ENCODE measurements at places on chromosomes 5 and 9. TPM values are rescaled to one million over a fixed set of nuclear protein-coding genes. Genes with fewer than 3 reads are reported as not detected.

GRCh38 chr5:61678966-61679365 lies 346.9 kb downstream of the ZSWIM6 start:
- ATAC-seq = no peak

GRCh38 chr5:156526081-156526925 lies 199.3 kb downstream of the SGCD start:
- no peak for ATAC-seq

DNA sequence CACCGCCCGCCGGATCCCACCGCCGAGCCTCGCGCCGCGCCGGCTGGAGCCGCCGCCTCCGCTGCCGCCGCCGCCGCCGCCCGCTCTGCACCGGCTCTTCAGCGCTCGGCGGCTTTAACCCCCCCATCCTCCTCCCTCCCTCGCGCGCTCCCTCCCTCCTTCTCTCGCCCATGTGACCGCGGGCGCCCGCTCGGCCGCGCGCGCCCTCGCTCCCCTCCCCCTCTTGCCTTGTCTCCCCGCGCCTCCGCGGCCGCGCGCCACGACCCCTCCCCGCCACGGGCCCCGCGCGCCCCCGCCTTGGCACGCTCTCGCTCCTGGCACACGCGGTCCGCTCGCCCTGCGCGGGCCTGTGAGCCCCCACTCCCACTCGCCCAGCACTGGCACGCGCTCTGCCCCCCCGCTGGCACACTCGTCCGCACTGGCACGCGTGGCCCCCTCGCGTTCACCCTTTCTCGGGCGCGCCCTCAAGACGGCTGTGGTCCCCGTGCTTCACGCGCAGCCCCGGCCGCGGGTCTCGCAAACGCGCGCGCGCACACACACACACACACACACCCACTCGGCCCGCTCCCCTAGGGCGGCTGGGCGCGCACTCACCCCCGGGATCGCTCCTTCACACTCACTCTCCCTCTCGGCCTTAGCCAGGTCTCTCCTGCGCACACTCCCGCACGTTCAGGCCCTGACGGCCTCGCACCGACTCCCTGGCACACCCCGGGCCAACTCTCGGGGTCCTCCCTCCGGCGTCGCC lies at the start of gene CNTFR:
TSS of gene CNTFR (minus strand) at position 89 of the 745 bp plus-strand sequence. CDS start 20,743 bp downstream, outside the sequence.
- peak; percentile 33 for ATAC-seq

DNA sequence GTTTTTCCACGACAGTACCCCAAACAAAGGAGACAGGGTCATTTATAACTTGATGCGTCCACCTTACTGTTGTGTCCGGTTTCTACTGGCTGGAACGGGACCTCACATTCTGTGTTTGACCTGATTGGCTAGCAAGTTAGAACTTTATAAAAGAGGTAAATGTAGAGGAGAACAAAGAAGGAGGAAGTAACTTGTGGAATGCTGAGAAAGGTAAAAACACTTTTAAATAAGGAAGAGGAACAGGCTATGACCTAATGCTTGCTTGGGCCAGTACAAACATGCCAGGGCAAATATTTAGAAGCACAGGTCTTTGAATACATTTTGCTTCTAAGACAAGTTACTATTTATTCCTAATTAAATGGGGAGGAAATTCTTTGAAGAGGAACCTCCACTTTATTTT lies 251.6 kb downstream of the KIAA0825 start:
- ATAC-seq = peak; percentile 65

DNA sequence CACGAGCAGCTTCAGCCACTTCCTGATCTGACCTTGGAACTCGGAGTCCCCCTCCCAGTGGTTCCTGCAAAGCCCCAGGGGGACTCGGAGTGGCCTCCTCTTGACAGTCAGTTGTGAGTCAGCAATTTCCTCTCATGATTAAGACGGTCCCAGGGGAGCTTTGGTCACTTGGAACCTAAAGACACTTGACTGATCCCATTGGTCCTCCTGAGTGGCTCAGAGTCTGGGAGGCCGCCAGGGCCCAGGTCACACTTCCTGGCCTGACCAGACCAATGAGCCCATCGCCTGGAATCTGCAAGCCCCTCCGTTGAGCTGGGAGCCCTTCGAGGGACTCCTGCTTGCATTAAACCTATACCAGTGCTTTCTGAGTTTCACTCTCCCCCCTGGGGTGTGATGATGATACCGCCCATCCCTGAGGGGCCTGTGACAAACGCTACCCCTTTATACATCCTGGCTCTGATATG lies 29.1 kb downstream of the TSPAN17 start:
- no peak for ATAC-seq

DNA sequence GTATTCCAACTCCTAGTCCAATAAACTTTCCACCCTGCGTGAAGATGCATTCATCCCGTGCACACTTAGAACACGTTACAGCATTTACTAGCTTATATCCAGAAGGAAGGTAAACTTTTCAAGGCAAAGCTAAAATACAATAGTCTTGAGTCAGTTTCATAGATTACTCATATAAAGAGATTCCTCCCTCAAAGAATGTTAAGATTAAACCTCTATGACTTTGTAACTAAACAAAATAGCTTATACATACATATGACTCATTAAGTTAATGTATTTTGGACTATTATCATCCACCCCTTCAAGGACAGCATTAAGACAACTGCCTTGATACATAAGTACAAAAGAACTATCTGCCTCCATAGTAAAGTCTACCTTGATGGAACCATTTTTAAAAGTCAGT lies 36.1 kb downstream of the TLE1 start:
- ATAC-seq = peak; percentile 65

DNA sequence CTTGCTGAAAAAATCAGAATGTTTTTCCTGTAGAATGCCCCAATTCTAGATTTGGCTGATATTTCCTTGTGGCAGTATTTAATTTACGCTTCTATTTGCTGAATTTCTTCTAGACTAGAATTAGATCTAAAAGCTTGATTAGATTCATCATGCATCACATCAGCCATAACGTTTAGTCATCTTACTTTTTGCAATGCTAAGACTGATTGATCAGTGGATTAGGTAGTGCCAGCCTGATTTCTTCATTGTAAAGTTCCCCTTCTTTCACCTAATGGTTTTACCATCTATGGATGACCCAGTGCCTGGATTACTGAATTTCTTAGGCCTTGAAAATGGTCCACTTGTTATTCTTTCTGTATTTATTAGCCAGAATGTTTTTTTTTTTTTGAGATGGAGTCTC lies 83.9 kb downstream of the PBX3 start:
- ATAC-seq = no peak

KCNV2 gene
- not detected for total RNA-seq
